Stimulated activated CD8-positive, alpha-beta memory T cell treated with anti-CD3 and anti-CD28 coated beads, Interleukin-4, amount 100 ng/mL, for 4 hours (primary cell): ENCODE measurements at places on chromosomes 4 and X.

DNA sequence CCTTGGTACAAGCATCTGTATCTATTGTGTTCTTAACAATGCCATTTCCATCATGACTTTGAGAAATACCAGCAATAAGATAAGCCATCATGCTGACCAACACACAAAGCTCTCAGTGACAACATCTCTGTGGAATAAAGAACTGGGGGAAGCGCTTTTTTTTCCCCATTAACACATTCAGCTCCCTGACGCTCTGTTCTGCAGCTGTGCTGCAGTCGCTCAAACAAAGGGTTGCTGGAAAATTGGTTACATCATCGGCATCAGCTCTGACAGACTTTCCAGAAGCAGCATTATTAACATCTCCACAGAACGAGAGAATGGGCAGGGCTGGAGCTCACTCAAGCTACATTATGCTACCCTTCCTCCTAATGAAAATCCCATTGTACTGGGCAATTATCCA lies 39.9 kb downstream of the DCX start:
- no peak for DNase-seq

DNA sequence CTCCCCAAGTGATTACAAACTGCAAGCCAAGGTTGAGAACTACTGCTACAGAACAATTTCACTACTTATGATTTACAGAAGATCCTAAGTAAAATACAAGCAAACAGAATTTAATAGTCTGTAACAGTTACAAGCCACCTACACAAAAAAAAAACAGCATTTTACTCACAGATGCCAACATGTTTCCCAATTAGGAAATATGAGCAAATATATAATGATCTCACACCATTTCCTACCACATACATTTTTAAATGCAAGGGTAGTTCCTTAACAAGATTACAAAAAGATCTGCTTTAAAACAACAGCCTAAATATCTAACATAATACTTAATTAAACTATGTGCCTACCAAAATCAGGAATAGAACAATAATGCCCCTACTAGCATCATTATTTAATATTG lies 63.4 kb downstream of the EFHC2 start:
- DNase-seq = no peak

DNA sequence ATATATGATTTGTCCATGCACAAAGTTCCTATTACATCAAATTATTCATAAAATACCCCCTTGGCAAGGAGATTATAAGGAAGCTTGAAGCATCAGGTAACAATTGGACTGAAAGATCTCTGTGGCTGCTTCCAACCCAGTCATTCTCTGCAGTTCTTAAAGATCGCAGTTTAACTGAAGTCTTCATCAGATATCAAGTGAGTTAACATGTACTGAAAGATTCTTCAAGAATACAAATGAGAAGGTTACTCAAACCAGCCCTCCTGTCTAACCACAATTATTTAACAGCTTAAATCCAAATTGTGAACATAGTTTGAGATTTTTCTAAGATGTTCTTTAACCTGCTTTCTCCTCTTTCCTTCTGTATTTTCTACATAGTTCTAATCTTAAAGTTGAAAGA lies 56.1 kb downstream of the SLC10A7 start:
- no peak for DNase-seq

DNA sequence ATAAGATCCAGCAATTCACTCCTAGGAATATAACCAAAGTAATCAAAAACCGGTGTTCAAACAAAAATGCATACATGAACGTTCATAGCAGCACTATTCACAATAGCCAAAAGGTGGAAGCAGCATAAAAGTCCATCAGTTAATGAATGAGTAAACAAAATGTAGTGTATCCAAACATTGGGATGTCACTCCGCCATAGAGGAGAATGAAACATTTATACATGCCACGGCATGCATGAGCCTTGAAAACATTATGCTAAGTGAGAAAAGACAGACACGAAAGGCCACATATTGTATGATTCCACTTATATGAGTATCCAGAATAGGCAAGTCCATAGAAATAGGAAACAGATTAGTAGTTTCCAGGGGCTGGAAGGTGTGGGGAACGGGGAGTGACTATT lies 11.0 kb upstream of the PDLIM3 start:
- DNase-seq = no peak

DNA sequence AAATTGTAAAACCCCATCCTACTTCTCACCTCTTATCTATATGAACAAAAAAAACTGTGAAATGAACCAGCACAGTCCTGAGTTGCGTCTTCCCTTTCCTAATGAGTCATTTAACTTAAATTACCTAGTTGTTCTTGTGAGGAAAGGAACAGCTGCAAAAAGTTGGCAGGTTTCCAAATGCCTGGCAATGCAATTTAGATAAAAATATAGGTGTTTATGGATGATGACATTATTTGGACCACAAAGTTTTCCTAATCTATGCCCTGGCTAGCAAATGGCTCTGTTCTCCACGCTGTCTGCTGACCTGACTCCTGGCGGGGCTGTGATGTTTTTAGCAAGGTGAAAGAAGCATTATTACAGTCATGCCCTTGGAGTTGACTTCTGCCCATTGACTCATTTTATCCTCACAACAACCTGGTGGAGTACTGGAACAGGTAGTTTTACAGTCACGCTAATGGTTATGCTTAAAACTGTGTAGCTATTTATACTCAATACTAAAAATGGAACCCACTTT lies 29.8 kb upstream of the RELL1 start:
- DNase-seq = no peak
